Activated CD4-positive, alpha-beta memory T cell treated with anti-CD3 and anti-CD28 coated beads, Interleukin-2, amount 10 ng/mL, durations not matched to agents 7 days and 5 days (primary cell): ENCODE measurements at places on chromosomes 5 and 9. TPM values are rescaled to one million over a fixed set of nuclear protein-coding genes. Genes with fewer than 3 reads are reported as not detected.

HSPA9 gene
- total RNA-seq, result 205 TPM

PIP5K1B gene
- 2.3 TPM for total RNA-seq

TRAF1 gene
- total RNA-seq, result 73.6 TPM

- no peaks in the 10 kb centered on the region for H3K36me3 ChIP-seq
- no peak overlapping the region for H3K4me3 ChIP-seq
- H3K27ac ChIP-seq, result no peak overlapping the region
- H3K27me3 ChIP-seq, result peaks cover 10% of the 10 kb centered on the region
- H3K4me1 ChIP-seq, result no peaks in the 10 kb centered on the region
Measured at GRCh38 chr9:128043467-128043868, 23.7 kb downstream of the NAIF1 start.

DNA sequence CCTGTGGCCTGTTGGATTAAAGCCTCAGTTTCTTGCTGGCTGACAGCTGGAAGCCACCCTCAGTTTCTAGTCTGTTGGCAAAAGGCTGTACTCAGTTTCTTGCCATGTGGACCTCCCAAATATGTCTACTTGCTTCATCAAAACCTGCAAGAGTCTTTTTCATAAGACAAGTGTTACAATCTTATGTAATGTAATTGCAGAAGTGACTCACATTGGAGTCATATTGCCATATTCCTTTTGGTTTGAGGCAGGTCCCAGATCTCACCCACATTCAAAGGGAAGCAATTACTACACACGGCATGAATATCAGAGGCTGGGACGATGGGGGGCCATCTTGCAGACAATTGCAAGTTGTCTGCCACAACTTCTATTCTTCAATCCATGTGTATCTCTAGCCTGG, 286.7 kb upstream of the IL12B start:
- H3K4me3 ChIP-seq, result no peak overlapping the region
- no peak overlapping the region for H3K27ac ChIP-seq
- no peaks in the 10 kb centered on the region for H3K4me1 ChIP-seq
- H3K27me3 ChIP-seq, result peaks cover 5% of the 10 kb centered on the region

DNA sequence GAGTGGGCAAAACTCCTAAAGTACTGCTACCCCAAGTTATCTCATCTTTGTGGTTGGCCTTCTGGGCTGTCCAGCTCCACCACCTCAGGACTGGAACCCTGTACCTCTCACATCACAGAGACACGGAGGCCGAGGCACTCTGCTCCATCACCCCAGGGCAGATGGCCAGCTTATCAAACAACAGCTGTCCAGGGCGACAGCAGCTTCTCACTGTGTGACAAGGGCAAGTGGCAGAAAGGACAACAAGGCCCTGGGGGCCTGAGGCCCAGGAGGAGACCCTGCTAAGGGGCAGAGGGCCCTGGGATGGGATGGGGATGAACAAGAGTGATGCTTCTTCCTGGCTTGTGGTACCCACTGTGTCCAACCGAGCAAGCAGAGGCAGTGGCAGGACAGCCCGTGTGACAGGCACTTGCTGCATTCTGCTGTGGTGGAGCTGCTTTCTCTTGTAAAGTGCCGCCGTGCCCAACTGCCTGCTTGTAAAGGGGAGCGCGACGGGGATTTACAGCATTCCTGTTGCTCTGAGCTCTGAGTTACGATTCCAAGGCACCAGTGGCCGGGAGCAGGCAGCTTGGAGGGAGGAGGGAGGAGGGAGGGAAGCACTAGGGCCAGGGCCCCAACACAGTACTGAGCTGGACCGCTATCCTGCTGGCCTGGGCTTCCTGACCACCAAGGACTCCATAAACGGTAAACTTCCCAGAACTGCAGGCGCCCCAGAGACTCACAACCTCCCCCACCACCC, 71.2 kb downstream of the SHB start:
- H3K27me3 ChIP-seq, result no peaks in the 10 kb centered on the region
